ENCODE measurements at places on chromosomes 13 and 19.

DNA sequence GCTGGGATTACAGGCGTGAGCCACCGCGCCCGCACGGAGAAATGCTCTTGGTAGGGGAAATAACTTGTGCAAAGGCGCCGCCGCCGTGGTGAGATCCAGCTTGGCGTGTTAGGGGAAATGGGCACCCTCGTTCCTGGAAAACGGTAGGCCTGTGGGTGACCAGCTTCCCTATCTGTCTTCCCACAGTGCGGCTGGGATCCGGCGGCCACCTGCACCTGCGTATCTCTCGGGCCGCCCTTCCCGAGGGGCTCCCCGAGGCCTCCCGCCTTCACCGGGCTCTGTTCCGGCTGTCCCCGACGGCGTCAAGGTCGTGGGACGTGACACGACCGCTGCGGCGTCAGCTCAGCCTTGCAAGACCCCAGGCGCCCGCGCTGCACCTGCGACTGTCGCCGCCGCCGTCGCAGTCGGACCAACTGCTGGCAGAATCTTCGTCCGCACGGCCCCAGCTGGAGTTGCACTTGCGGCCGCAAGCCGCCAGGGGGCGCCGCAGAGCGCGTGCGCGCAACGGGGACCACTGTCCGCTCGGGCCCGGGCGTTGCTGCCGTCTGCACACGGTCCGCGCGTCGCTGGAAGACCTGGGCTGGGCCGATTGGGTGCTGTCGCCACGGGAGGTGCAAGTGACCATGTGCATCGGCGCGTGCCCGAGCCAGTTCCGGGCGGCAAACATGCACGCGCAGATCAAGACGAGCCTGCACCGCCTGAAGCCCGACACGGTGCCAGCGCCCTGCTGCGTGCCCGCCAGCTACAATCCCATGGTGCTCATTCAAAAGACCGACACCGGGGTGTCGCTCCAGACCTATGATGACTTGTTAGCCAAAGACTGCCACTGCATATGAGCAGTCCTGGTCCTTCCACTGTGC is 2.4 kb downstream of the GDF15 start:
- no peak for DNase-seq

GRCh38 chr13:24693862-24694471 is 13.8 kb downstream of the ATP12A start:
- no peak for DNase-seq

GRCh38 chr19:52735734-52736133 is 890 bp upstream of the ZNF611 start:
- DNase-seq = no peak

DNA sequence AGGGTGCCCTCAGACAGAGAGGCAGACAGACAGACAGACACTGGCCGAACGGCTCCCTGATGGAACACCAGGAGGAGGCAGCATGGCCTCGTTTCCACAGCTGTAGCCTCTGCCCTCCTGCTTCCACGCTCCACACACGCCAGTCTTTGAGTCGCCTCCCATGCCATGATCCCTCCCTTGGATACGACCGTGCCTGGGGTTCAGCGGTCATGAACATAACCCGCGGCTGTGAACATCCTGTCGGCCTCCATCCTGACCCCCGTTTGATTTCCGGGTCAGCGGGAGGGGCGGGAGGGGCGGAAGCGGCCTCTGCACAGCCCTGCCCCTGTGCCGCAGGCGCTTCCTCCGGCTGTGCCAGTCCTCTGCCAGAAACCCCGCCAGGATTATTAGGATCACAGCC is 23.4 kb downstream of the GP6 start:
- no peak for DNase-seq

GRCh38 chr13:36430247-36431203 is 1.8 kb upstream of the CCNA1 start:
- no peak for DNase-seq

DNA sequence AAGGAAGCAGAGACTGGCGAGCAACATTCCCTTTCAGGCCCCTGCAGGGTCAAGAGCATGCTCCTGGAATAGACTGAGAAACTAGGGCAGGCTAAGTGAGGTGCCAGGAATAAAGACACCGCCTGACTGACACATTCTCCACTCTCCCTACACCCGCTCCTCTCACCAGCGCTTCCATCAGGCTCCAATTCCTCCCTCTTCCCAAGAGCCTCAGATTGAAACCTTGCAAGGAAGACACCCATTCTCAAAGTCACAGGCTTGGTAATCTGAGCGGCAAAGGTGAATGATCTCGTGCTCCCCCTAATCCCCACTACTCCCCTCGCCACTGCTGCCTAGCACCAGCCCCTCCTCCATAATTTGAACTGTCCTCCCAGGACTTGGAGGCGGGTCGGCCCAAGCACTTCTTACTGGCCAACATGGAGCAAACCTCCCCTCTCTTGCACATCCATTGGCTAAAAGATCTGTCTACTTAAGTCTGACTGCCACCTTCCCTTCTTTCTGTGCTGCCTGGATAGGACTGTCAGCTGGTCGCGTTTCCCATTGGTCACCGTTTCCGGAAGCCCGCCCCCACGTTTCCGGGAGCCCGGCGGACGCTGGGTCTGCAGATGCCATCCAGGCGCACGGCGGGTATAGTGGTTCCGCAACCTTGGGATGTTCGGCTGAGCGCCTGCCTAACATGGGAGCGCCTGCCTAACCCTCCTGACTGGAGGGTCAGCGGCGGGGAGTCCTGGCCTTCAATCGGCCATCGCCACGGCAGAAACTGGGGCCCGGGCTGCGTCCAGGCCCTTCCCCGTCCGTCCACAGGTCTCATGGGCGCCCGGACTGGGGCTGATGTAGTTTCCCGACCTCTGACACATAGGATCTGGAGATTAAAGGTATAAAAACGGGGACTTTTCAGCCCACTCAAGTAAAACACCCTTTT is 33.6 kb downstream of the ZNF383 start:
- peak; percentile 70 for DNase-seq

DNA sequence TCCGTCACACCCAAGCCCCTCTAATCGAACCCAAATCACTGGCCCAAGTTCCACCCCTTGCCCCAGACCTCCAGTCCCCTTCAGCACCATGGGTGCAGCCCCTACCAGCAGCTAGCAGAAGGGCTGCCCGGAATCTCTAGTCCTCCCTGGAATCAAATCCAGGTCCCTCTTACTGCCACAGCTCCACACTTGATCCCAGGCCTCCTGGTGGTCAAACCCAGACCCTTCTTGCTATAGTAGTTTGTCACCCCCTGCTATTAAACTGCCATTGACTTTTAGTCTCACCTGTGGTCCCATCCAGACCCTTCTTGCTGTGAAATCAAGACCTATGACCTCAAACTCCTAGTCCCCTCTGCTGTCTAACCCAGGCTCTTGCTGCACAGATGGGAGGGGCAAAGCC is 8.7 kb downstream of the HIPK4 start:
- DNase-seq = no peak

DNA sequence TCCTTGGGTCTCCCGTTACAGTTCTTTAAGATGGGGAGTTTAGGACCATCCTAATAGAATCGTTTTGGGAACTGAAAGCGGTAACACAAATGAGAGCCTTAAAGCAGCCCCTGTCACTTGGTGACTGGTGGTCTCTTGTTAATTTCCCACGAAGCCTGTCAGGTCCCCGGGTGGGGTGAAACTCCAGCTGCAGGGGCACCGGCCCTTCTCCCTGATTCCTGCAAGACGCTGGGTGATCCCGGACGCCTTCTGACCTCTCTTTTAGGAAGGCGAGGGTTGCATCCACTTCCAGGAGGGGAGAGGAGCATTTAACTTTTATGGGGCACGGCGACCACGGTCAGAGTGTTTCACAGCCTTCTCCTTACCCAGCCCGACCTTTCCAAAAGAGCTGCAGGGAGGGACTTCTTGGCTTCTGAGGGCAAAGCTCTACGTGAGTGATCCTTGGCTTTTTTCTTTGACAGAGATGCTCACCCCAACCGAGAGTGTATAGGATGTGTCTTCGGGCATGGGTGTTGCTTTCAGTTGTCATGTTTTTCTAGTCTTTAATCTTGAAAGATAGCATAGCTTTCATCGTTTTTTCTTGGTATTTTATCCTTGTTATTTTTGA is 688 bp downstream of the ZNF225 start:
- DNase-seq = no peak

DNA sequence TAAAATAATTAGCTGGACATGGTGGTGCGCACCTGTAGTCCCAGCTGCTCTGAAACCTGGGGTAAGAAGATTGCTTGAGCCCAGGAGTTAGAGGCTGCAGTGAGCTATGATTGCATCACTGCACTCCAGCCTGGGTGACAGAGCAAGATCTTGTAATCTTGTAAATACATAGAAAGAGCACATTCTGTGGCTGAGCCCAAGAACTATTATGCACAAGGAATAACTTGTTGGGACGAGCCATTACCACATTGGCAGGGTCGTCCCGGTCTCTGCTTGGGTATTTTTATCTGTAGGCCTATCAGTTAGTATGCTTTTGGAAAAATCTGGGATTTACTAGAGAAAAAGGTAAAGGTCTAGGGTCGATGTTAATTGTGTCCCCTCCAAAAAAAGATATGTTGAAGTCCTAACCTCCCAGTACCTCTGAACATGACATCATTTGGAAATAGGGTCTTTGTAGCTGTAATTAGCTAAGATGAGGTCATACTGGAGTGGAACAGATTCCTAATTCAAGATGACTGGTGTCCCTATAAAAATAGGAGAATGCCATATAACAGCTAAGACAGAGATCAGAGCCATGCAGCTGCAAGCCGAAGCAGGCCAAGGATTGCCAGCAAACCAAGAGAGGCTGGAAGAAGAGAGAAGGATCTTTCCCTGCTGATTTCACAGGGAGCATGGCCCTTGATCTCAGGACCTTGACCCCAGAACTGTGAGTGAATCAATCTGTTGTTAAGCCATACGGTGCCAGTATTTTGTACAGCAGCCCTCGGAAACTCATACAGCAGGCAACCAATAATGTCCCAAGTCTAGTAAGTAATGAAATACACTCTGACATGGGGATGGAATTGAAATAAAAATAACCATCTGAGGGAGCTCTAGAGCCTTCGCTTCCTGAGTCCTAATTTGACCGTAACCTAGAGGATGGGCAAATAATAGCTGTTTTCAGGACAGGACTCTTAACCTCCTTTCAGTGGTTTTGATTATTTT is 77.0 kb downstream of the TM9SF2 start:
- no peak for DNase-seq

DNA sequence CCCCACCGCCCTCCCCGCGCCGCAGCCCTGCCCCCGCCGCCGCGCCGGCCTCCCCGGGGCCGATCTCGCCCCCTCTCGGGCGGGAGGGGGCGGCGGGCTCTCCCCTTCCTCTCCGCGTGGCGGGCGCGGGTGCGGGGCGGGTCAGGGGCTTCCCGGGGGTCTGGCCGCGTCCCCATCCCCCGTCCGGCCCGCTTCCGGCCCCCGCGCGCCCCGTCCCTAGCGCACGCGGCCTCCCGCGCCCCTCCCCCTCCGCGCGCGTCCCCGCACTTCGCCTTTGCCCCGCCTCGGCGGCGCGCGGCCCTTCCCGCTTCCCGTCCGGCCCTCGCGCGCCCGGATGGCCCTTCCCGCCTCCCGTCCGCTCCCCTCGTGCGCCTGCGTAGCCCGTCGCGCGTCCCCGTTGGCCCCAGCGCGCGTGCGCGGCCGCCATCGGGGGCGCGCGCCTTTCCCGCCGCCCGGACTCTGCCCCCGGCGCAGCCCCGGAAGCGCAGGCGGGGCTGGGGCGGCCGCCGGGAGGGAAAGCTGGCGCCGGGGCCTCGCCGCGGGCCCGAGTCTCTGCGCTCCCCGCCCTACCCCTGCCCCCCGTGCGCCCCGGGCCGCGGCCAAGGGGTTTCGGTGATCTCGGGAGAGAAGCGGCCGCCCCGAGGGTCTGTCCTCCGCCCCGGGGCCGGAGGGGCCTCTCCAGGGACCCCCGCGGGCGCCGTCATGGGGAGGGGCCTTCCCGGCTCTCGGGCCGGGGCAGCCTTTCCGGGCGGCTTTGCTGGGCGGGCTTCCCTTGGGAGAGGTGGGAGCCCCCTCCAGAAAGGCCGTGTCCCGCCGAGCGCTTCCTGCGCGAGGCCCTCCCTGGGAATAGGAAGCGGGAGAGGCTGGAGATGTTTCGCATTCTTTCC is 519 bp downstream of the PTBP1 start:
- peak; percentile 41 for DNase-seq

GRCh38 chr13:82698941-82699340 is 1183.3 kb downstream of the SLITRK1 start:
- DNase-seq = no peak

GRCh38 chr13:90806016-90806615 is 541.4 kb upstream of the MIR17HG start:
- no peak for DNase-seq

DNA sequence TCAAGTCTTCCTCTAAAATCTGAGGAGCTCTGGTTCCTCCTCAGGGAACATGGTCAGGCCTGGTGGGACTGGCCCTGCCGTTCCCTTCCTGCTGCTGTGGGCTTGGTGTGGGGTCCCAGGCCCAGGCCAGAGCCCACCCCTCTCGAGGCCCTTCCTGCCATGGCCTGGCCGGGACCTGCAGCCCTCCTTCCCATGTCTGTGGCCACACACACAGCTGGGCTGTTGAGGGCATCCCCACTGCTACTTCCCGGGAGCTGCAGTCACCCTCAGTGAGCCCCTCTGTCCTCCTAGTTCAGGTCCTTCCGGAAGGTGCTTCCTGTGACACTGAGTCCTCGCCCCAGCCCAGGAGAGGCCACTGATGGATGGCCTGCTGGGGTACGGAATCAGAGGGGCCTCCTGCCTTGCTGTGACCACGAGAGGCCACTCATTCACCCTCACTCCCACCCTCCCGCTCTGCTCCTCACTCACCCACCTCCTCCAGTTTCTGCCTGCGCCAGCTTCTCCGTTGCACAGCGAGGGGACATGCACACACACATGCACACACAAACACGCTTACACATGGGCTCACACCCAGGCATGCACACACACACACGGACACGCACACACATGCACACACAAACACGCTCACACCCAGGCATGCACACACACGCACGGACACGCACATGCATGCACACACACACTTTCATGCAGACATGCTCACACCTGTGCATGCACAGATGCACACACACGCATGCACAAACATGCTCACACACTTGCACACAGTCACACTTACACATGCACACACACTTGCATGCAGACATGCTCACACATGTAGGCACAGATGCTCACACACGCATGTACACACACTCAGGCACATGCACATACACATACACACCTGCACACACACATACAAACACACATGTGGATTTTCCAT is 7.3 kb upstream of the MCF2L start:
- no peak for DNase-seq

- DNase-seq = no peak
These were observed 4.0 kb upstream of the PCDH8 start for GRCh38 chr13:52852444-52852843.

DNA sequence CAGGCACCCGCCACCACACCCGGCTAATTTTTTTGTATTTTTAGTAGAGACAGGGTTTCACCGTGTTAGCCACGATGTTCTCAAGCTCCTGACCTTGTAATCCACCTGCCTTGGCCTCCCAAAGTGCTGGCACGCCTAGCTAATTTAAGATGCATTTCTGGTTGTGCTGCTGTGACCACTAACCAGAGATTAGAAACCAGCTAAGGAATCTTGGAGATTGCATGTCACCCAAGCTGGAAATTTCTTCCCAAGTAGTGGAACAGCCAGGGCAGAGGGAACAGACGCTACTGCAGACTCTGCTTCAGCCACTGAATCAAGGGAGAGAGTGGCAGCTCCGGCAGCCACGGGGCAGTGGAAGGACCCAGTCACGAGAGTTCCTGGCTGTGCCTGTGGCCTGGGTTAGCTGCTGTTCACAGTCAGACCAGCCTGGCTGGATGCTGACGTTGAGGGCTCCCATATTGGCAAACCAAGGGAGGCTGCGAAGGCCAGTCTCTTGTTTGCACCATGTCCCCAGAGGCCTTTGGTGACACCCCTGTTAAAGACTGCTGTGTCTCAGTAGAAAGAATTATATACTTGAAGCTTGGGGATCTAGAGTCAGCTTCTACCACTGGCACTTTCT is 7.9 kb downstream of the TPM4 start:
- DNase-seq = no peak

Measured in GOT3 (cell line).